ENCODE measurements at places on chromosomes 6 and 20. TPM values are rescaled to one million over a fixed set of nuclear protein-coding genes. Genes with fewer than 3 reads are reported as not detected.

Gene ADGRG6
- 3.3 TPM for total RNA-seq

Gene SLC26A8
- total RNA-seq, result not detected

Gene CARMIL1
- total RNA-seq, result 0.20 TPM

Gene MYL9
- total RNA-seq, result 28.2 TPM

Gene DUSP15
- total RNA-seq, result 3.4 TPM

Gene GCM1
- total RNA-seq, result not detected

Gene SOBP
- 5.0 TPM for total RNA-seq

Gene SMOC2
- 0.20 TPM for total RNA-seq

Gene EFCAB8
- total RNA-seq, result not detected

Gene CCN6
- total RNA-seq, result not detected

Gene C20orf173
- total RNA-seq, result not detected

Gene KHDC1L
- total RNA-seq, result 4.2 TPM

Gene MRPL2
- 51.0 TPM for total RNA-seq

Gene SOX18
- 1.2 TPM for total RNA-seq

Gene THBD
- total RNA-seq, result not detected

Gene ZNF831
- not detected for total RNA-seq

Gene RBPJL
- not detected for total RNA-seq

Gene TPBG
- 6.7 TPM for total RNA-seq

Gene ID4
- total RNA-seq, result 38.2 TPM

Gene PRICKLE4
- total RNA-seq, result 7.7 TPM

Gene PROKR2
- not detected for total RNA-seq

Gene SRC
- total RNA-seq, result 15.9 TPM

Gene KIF25
- total RNA-seq, result not detected

Gene MYLK4
- 0.31 TPM for total RNA-seq

Gene KCNK5
- total RNA-seq, result not detected

Gene MUC21
- total RNA-seq, result not detected

Gene SPTLC3
- not detected for total RNA-seq

Gene BTN1A1
- 0.06 TPM for total RNA-seq

Gene NKX2-2
- total RNA-seq, result not detected

Gene ZC3H12D
- total RNA-seq, result not detected

Gene TFAP2A
- 2.3 TPM for total RNA-seq

Gene ENPP3
- total RNA-seq, result not detected

Gene DDX43
- total RNA-seq, result not detected

Gene SNRPB
- 1,118 TPM for total RNA-seq

Gene ARMC2
- total RNA-seq, result 0.54 TPM

Gene COL19A1
- total RNA-seq, result not detected

Gene OPRL1
- total RNA-seq, result 5.0 TPM

Gene LAMA5
- 21.6 TPM for total RNA-seq

Gene SLPI
- not detected for total RNA-seq

Gene CTCFL
- total RNA-seq, result 0.03 TPM

Gene ARG1
- not detected for total RNA-seq

Gene KIAA1755
- total RNA-seq, result not detected

Gene PPP2R5D
- 64.8 TPM for total RNA-seq

Gene CEP85L
- total RNA-seq, result 0.92 TPM

Gene TGM3
- total RNA-seq, result not detected

Gene STMND1
- not detected for total RNA-seq

Gene SIRPB2
- not detected for total RNA-seq

Gene MEP1A
- not detected for total RNA-seq

Gene ULBP2
- 1.9 TPM for total RNA-seq

Gene SLC22A2
- not detected for total RNA-seq

Gene GPX5
- not detected for total RNA-seq

Gene GSTA1
- not detected for total RNA-seq

Gene CLIC5
- total RNA-seq, result not detected

Gene LGSN
- not detected for total RNA-seq

Gene NR2E1
- total RNA-seq, result 0.31 TPM

Measured in G401 (cell line).